ENCODE measurements at places on chromosomes 3 and 15.

GRCh38 chr15:44662478-44663409, 718 bp downstream of the SPG11 start:
- peak; percentile 68 for DNase-seq

DNA sequence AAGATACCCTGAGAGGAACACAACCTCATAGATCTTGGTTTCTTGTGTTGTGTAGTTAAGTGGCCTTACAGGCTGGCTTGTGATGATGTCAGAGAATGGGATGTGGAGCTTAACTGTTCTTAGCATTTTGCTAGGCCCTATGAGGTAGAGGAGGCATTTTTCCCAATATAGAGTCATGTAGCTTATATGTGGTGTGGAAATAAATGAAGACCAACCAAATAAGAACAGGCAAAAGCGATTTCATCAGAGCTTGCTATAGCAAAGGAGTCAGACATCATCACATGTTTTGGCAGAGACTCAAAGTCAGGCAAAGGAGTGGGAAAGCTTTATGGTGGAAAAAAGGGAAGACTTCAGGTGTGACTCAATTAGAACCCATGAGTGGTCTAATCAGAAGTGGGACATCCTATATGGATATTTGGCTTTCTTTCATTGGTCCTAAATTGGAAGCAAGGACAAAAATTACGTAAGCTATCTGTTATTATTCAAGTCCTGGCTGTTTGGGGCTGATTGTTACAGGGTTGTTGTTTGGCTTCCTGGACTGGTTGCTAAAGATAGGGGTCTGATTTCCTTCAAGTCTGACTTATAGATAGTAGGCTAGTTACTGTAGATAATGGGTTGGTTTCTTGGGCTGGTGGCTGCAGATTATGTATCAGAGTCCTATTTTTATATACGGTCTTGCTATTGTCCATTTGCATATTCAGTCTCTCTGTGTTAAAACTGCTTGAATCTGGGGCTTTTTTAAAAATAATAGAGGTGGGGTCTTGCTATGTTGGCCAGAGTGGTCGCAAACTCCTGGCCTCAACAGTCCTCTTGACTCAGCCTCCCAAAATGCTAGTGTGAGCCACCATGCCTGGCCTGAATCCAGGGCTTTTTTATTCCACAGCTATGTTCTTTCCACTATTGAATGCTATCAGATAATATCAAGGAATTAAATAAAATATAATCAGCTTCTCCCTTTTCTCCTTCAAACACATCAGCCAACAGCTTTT, 30.3 kb upstream of the SETD2 start:
- DNase-seq = no peak

DNA sequence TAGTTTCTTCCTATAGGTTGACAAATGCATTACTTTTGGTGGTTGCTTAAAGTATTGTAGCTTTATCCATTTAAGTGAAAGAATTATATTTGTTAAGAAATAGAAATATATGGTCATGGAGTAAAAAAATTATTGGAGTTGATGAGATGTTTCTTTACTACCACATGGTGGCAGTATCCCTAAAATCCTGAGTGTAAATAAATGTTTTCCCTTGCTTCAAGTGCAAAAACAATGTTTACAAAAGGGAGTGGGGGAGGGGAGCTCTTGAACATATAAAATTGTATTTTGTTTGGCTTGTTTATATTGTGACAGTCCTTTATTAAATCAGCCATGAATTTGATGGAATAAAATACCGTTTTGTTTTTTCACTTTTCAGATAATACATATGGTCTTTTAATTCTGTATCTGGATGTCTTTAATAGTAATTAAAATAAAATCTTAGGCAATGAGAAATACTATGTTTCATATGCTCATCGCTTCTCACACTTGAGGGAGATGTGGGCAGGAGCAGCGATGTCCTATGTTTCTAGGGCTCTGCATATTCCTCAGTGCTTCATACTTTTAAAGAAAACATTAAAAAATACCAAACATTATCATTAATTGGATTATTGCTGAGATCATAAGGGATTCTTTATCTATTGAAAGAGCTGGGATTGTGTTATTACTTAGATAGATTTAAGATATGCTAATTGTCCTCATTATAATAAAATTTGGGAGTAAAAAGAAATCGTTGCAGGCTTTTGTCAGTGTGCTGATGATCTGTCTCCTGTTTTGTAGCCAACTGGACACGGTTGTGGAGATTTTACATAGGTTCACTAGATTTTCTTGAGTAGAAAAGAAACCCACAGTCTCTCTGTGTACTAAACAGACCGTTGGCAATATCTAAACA, 349.7 kb downstream of the TUSC7 start:
- DNase-seq = peak; percentile 60

DNA sequence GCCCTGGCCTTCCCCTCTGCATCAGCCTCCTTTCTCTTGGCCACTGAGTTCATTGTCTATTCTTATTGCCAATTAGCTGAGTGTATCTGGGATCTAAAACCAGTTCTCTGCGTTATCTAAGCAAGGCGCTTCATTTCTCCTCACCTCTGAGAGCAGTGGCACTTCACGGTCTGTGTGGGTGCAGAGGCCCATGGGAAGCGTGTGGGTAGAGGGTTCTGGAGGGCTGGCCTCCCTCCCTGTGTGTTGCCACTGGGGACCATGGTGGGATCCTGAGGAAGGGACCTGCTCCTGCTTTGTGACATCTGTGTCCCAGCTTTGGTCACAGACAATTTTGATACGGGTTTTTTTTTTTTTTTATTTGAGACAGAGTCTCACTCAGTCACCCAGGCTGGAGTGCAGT, 32.7 kb downstream of the EDEM1 start:
- DNase-seq = no peak

Data from muscle of leg (tissue), 16 donors.